ENCODE measurements at places on chromosomes 7 and 10.

- no peak for DNase-seq
Observed at GRCh38 chr7:81272176-81272575, 353.3 kb upstream of the SEMA3C start.

DNA sequence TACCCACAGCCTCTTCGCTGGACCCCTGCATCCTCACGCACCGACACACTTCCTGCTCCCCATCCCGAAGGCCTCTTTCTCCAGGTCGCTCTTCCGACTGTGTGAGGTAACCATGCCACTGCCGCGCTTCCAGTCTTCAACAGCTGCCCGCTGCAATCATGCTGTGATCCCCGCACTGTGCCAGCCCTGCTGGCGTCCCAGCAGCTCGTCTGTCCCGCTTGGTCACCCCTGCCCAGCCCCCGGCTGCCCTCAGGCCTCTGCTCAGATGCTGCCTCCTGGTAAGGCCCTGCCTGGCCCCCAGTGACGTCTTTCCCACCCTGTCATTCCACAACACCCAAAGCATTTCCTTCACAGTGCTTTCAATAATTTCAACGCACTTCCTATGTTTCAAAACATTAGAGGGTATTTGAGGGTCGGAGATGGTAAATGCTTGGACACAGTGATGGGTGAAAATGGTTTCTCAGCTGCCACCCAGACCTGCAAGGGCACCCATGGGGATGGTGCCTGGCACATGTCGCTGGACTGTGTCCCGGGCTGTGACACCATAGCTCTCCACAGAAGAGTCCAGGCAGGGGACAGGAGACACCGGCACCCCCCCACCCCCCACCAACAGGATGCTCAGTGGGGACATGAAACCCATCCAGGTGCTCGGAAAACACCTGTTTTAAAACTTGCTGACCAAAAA lies 125.2 kb downstream of the MAD1L1 start:
- DNase-seq: no peak

DNA sequence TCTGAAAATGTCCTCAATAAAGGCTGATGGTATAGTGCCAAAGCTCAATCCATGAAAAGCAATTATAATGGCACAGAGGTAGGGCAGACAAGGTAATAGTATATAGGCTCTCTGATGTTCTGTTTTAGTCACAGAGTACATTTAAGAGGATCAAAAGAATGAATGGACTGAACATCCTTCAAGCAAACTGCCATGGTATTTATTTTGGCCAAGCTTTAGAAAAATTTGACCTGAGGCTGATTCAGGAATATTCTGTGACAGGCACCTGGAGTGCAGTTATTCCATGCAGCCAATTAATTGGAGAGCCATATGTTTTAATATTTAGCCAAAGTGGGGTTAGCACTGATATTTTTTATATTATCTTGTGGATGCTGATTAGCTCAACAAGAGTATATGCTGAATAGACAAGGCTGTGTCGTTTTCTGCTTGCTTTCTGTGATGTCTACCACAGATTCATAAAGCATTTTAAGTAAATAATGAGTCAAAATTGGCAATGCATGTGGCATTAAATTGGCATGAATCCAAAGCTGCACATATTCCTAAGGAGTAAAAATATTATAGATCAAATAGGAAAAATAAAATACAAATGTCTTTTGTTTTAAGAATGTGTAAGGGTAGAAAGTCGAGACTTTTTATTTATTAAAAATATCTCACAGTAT lies 177.4 kb downstream of the PCLO start:
- no peak for DNase-seq

GRCh38 chr7:2824026-2824677 lies 20.0 kb downstream of the GNA12 start:
- DNase-seq: no peak

DNA sequence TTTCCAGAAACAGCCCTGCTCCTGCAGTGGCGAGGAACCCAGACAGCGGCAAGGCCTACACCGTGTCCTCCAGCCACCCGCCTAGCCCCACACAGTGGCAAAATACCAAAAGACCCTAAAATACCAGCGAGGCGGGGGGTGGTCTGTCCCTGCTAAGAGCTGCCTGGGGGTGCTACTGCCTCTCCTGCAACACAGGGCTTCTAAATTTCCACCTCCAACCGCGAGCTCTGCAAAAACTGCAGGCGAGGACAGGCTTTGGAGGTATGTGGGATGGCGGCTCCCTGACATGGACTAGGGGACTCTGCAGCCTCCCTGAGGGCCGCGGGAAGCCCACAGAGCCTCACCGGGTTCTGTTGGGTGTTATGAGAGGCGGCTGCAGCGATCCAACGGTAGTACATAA lies 122.3 kb downstream of the WDR37 start:
- DNase-seq: no peak

DNA sequence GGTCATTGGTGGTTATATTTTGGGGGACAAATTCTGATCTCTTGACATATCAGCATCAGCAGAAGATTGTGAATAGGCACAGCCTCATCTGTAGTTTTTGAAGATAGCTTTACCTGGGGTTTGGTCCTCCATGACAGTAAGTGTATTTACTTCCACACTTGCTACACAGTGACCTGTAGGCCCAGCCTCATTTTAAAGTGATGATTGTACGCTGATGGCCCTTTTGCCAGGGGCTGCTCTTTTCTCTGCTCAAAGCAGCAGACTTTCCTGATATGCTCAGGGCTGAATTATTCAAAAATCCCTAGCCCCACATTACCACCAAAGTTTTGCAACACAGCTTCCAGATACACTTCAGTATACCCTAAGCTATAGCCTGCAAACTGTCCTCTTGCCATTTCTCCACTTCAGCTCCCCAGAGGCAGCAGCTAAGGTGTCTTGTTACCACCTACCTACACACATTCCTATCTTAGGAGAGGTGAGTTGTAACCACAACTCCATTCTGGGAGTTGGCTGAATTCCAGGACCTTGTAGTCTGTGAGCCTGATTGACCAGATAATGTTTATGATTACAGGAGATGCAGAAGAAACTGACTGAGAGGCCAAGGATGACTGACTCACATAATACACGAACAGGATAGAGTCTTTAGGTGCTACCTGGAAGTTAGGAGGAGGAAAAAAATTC lies 6.0 kb downstream of the ASB4 start:
- DNase-seq: no peak

GRCh38 chr7:80771523-80771922 lies 133.1 kb downstream of the CD36 start:
- no peak for DNase-seq

Data from glutamatergic neuron (in vitro differentiated cells).